ENCODE measurements at places on chromosomes 6 and 20.

- no peak for DNase-seq
Observed at GRCh38 chr6:11386323-11386722, 151.2 kb upstream of the TMEM170B start.

- DNase-seq, result no peak
Observed at GRCh38 chr6:116446399-116446798, 14.8 kb upstream of the CALHM6 start.

DNA sequence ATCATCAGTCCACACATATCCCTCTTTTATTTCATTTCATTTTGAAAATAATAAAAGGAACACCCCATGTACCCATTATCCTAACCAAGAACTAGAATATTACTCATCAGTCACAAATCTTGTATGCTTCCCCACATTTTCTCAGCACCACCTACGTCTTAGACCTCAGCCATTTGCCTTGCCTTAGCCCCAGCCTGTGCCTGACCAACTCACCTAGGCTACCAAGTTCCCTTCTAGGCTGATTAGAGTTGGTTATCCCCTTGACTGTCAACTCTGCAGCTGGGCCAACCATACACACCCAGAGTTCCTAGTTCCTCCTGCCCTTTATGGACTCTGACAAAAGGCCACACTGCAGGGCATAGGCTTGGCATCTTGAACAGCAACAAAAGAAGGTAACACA is 33.4 kb upstream of the IPCEF1 start:
- DNase-seq, result no peak

GRCh38 chr6:149923327-149923986 is 536 bp upstream of the RAET1G start:
- no peak for DNase-seq

- DNase-seq, result no peak
Observed at GRCh38 chr20:25085756-25086495, 4.0 kb upstream of the VSX1 start.

DNA sequence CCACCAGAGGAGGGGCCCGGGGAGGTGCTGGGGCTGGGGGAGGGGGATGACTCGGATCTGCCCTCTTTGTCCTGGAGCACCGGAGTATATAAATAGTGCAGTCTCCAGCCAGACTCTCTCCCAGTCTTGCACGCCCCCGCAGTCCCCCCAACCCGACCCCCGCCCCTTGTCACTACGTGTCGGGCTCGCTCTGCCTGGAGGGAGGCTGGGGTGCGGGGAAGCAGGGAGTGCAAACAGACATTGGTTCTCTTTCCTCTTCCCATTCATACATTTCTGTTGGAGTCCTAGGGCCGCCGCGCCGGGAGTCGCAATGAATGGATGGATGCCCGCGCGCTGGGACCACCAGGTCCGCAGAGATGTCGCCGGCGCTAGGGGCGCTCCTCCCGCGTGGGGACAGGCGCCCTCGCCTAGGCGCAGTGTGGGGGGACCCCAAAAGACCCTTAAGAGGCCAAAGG is 179.3 kb downstream of the TBXT start:
- no peak for DNase-seq

DNA sequence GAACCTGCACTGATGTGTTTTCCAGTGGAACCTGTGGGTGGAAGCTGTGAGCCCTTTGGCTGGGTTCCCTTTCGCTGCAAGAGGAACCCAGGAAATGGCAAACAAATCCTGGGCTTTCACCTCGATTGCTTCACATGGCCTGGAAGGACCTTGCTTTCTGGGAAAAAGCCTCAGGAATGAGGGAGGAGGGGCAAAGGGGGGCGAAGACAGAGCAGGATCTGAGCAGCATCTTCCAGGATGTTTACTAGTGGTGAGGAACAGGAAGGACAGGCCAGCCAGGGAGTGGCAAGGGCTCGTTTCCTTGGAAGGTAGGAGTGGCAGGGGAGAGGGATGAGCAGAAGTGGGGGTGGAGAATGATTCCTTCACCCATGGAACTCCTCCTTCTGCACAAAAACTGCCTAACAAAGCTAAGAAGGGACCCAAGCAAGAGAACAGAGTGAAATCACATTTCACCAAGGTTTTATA is 5.9 kb downstream of the SLC2A10 start:
- DNase-seq, result no peak

GRCh38 chr6:51049983-51050877 is 231.6 kb downstream of the TFAP2B start:
- no peak for DNase-seq

DNA sequence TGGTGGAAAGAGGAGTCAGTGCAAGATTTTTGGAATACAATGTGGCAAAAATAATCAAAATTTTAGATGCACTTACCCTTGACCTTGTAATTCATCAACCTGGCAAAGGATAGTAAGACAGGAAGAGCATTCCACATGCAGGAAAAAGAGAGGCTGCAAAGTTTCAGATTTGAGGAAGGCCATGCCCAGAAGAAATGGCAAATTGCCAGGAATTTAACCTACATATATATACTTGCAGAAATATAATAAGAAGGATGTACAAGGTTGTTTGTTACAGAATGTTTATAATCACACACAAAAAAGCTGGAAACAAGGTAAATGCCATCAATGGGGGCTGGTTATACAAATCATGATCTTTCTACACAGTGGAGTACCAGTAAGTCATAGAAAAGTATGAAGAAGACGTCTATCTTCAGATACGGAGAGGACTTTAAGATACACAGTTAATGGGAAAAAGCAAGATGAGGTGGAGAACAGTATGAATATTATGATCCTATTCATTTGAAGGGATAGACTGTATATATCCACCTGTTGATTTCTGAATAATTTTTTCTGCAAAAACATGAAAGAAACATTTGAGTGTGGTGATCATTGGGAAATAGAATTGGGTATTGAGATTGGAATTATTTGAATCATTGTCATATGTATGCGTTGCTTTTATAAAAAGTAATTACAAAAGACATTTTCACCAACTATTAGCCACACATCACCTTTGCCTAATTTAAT is 253.8 kb downstream of the TBC1D7 start:
- no peak for DNase-seq

DNA sequence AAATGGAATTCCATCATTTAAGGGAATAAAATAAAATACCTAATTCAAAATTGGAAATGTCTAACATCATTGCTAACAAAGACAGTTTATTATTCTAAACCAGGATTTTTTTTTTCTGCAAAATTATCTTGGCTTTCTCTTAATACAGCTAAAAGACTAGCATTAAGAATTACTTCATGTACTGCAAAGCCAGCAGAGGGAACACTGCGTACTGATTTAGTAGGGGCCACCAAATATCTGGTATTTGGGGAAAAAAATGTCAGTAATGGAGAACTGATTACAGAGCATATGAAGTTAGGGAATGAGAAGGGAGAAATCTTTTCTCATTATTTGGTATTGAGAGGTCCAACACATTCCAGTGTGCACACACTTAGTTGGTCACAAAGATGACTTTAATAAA is 3.2 kb upstream of the SOX4 start:
- DNase-seq, result no peak

DNA sequence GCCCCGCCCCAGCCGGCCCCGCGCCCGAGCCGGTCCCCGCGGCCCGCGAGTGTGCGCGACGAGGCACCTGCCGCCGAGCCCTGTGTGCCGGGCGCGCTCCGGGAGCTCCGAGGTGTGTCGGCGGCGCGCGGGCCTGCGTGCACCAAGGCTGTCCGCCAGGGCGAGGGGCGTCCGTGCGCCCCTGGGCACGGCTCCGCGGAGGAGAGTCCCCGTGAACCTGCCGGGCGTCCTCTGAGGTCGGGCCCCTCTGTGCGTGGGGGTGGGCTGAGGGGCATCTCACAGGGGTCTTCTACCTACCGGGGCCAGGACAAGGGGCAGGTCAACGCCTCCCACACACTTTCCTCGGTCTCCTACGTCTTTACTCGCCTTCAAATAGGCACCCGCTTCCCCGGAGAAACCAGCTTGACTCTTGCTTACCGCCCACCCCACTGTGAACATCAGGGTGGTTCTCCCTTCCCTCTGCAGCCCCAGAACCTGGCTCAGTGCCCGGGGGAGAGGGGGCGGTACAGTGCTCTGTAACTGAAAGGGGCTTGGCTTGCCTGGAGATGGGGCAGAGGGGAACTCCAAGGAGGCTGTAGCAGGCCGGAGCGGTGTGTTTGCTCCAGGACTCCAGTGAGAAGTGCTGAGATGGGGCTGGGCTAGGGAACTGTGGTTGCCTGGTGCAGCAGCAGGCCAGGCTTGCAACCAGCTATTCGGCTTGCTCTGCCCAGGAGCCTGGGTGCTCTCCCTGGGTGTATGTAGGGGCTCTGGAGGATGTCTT is at the start of gene SAMD10:
Gene SAMD10, minus strand, starts transcription at position 86 of the 760 bp plus-strand sequence. CDS start 175 bp downstream, outside the sequence.
- no peak for DNase-seq

DNA sequence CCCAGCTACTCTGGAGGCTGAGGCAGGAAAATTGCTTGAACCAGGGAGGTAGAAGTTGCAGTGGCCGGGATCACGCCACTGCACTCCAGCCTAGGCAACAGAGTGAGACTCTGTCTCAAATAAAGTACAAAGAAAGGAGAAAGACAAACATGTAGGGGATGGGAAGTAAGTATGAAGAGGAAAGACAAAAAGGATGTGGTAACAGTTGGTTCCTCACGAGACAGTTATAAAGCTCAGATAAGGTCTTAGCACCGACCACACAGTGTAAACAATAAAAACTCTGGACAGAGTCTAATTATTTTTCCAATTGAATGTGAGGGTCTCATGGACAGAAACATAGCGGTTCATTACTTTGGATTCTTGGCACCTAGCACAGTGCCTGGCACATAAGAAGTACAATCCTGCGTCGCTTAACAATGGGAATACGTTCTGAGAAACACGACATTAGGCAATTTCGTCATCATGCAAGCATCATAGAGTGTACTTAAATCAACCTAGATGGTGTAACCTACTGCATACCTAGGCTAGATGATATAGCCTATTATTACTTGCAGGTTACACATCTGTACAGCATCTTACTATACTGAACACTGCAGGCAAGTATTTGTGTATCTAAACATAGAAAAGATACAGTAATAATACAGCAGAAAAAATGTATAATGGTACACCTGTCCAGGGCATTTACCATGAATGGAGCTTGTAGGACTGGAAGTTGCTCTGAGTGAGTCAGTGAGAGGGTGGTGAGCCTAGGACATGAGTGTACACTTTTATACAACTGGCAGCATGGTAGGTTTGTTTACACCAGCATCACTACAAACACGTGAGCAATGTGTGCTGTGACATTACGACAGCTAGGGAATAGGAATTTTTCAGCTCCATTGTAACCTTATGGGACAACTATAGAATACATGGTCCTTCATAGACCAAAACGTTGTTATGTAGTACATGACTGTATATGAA is 38.2 kb downstream of the MBOAT1 start:
- no peak for DNase-seq

- no peak for DNase-seq
Observed at GRCh38 chr6:30447237-30447636, 42.1 kb upstream of the HLA-E start.

DNA sequence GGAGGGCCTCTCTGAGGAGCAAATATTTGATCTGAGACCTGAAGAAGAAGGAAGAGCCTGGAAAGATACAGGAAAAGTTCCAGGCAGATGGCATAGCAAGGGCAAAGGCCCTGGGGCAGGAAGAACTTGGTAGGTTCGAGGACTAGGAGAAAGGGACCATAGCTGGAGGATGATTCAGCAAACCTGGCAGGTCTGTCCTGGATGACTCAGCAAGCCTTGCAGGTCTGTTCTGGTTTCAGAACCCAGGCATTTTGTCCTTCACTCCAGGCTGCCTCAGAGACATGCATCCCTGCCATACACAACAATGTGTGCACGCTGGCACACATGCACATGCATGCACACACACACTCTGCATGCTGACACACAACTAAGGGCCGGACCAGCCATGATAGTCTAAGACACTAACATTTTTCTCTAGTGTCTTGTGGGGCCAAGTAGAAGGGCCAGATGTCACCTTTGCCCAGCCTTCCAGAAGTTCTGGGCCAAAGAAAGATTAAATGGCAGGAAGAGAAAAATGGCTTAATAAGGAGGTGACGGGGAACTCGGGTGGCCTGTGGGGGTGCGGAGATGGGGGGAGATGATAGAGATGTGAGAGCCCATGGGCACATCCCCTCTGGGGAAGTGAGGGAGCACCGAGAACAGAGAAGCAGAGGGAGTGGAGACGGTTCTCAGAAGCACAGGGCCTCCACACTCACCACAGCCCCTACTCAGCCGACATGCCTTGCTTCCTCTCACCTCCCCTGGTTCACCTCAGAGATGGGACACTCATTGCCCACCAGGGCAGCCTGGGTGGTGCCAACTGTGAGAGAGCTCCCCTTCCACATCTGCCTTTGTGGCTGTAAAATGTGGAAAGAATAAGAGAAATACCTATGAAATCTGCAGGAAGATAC is 15.4 kb upstream of the TRIB3 start:
- no peak for DNase-seq

GRCh38 chr6:90370493-90370959 is 73.9 kb upstream of the BACH2 start:
- DNase-seq, result no peak

- DNase-seq, result no peak
Observed at GRCh38 chr6:26044140-26045064, 42.8 kb upstream of the HFE start.

- DNase-seq, result no peak
Observed at GRCh38 chr6:100084316-100084990, 90.4 kb upstream of the MCHR2 start.

DNA sequence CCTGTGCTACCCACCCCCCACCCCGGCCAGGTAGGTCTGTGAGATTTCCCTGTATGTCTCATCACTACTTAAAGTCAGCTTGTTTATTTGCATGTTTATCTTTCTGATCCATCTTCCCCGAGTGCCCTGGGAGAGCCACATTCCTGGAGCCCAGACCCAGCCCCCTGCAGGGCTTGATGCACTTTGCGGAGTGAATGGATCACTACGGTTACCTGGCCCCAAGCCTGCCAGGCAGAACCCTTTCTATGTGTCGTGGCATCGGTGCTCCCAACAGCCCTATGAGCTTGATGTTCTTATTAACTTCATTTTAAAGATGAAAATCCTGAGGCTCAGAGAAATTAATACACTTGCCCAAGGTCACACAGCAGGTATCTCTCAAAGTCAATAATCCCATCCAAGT is 13.6 kb upstream of the SLCO4A1 start:
- DNase-seq, result no peak

- no peak for DNase-seq
Observed at GRCh38 chr6:14372734-14373489, 255.3 kb downstream of the CD83 start.

DNA sequence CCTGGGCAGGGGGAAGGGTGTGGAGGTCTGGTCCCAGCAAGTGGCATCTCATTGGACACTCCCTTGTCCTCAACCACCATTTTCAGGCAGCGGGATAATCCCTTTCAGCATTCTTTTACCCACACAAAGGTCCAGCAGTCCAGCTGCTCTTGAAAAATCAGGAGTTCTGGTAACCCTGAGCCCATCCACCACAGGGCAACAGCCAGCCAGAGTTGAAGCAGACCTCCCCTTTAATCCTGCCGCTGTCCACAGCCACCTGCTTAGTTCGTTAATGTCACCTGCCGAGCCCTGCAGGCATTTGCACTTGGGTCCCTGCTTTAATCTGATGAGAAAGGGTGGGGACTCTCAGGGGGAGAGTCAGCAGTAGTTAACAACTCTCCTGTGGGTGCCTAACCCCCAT is 11.1 kb downstream of the TMEM74B start:
- DNase-seq, result no peak

- DNase-seq, result no peak
Observed at GRCh38 chr20:62676976-62677375, 31.7 kb upstream of the NTSR1 start.

- no peak for DNase-seq
Observed at GRCh38 chr20:21074605-21075336, 31.4 kb downstream of the LINC00237 start.

- no peak for DNase-seq
Observed at GRCh38 chr6:131524695-131525336, 48.2 kb upstream of the ARG1 start.

Measured in stimulated activated CD8-positive, alpha-beta memory T cell treated with anti-CD3 and anti-CD28 coated beads, Interleukin-4, amount 100 ng/mL, for 1 hour (primary cell).